ENCODE measurements at places on chromosomes 1 and 21.

DNA sequence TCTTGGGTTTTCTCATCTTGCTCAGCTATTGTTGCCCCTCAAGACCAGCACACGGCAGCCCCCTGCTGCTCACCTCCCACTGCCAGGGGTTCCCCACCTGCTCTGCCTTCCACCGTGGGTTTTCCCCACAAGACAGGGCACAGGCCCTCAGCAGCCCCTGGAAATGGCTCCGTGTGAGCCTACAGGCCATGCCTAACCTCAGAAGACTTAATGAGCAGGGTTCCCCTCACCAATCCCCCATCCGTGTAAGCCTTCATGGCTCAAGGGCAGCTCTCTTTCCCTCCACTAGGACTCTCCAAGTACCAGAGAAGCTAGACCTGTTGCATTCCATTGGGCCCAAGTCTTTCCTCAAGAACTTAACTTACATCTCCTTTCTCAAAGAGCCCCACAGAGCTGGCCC lies 18.4 kb upstream of the RCAN3 start:
- no peak for DNase-seq

DNA sequence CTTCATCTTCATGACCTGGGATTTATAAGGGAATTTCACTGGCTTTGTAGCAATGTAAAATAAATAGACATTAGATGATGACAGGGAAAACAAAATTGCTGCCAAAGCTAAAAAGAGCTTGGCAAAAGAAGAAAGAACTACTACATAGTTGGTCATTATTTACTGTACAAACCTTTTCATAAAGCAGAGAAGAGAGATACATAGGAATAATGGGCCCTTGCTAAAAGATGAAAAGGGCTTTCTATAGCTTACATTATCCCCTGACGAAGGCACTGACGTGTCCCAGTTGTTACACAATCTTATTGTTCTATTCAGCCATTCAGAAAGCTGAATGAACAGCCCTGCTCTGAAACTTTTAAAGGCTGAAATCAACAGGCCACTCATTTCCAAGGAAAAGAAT lies 57.1 kb downstream of the ZC3H11B start:
- DNase-seq = peak; percentile 11

- DNase-seq = no peak
Measured at GRCh38 chr1:106526650-106527049, 529.8 kb upstream of the PRMT6 start.

- no peak for DNase-seq
Measured at GRCh38 chr1:228076796-228077430, 5.6 kb upstream of the ARF1 start.

DNA sequence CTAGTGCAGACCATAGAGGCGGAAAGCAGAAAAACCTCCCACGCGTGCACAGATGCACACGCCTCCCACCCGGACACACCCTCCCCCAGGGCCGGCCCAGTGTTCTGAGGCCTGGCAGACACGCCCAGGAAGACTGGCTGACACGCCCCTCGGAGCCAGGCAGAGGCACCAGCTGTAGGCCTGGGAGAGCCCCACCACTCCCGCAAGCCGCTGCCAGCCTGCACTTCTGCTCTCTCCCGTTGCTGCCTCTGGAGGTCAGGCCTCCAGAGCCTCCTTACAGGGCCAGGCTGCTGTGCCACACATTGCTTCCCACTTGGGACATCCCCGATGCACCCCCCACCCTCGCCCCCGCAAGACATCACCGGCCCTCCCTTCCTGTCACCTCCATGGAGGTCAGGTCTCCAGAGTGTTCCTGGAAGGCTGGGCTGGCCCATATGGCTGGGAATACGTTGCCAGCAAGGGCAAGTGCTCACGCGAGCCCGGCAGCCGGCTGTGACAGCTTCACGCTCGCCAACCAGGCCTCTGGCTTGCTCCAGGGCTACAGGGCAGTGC lies 40.4 kb downstream of the CASZ1 start:
- peak; percentile 17 for DNase-seq

- no peak for DNase-seq
Measured at GRCh38 chr1:221606256-221606655, 135.6 kb downstream of the DUSP10 start.

DNA sequence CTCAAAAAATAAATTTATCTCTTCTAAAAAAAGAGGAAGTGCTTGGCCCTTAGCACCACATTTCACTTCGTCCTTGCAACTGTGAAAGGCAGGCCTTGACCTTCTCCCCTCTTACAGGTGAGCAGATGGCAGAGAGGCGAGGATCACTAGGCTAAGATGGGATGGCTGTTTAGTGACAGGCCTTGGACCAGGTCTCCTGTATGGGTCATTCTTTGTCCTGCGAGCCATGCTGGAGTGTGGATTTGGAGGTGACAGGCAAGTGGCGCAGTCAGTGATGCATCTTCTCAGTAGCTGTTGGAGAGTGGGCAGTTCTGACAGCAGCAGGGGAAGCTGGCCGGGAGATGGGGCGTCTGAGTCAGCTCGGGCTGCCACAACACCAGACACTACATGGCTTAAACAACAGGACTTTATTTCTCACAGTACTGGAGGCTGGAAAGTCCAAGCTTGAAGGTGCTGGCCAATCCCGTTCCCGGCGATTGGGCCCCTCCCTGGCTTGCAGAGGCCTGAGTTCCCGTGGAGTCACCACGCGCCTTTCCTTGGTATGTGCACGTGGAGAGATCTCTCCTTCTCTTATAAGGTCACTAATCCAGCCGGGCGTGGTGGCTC lies 16.5 kb downstream of the SLC27A3 start:
- peak; percentile 49 for DNase-seq

GRCh38 chr21:19853061-19853460 lies 1145.1 kb upstream of the NCAM2 start:
- no peak for DNase-seq

DNA sequence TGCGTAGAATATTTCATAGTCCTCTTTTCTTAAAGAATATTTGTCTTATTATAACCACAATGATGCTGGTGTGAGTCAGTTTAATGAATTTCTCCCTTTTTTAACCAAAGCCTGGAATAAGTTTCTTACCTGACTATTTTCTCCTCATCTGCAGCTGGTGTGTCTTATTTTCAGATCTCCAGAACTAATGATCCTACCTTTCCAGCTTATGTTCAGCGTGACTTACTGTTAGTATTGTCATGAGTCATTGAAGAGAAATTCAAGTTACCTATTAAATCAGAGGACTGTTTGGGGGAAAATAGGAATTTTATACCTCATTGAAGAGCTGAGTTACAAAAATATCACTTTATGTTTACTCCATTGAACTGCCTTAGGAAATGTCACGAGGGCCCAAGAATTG lies 482.1 kb downstream of the RWDD3 start:
- no peak for DNase-seq

DNA sequence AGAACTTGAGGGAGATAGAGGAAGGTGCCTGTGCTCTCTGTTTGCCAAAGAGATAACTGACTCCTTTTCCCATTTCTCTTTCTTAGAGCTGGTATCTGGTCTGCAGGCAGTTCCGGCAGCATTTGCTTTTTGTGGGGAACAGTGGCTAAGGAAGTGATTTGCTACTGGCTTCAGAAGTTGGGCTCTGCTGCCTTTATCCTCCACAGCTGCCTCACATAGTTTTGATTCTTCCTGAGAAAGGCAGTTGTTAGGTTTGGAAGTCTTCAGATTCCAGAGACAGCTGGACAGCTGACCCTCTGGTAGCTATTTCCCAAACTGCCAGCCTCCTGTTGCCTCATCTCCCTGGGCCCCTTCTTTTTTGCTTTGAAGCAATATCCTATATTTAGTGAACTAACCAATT lies 62.6 kb upstream of the MACF1 start:
- peak; percentile 87 for DNase-seq

- no peak for DNase-seq
Measured at GRCh38 chr1:183390561-183390960, 27.6 kb downstream of the NMNAT2 start.

- no peak for DNase-seq
Measured at GRCh38 chr1:156912861-156913808, 7.3 kb upstream of the LRRC71 start.

DNA sequence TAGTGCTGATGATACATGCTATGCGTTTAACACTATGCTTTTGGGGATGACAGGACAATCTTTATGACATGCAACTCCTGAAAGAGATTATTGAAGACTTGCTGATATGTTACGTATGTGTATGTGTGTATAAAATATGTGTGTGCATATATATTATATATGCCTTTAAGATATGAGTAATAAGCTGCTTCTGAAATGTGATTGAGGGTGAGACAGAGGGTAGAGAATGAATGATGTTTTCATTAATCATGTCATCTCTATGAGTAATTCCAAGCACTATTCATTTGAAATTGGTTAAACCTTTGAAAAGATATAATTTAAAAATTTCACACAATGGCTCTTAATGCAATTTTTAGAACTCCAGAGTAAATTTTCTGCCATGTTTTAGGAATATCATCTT lies 5.8 kb downstream of the BCL9 start:
- no peak for DNase-seq

GRCh38 chr1:172756024-172756423 lies 97.1 kb downstream of the FASLG start:
- no peak for DNase-seq

DNA sequence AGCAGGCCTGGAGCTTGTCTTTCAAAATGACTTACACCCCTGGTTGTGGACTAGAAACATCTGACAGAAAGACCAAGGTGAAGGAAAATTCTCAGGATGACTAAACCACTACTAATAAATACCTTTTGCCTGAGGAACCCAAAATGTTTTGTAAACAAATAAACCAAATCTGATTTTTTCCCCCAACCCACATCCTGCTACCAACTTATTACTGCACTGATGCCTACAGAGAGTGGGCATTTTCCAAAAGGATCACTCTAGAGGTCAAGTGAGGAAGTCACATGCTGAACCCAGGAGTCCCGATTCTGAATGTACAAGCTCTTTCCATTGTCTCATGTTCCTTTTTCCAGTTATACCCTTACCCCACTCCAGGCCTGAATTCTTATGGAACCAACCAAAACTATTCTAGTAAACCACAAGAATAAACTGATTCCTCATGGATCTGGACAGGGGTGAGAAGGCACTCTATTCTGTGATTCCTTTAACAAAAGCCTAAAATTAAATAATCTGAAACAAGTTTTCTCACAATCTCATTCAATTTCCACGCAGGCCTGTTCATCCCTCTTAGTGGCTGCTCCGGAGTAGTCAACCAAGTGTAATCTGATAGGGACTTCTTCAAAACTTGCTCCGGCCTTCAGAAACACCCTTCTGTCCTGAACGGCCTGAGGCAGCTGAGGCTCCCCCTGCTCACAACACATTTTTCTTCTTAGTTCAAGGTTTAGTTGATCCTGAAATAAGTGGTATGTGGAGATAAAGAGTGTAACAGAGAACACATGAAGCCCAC lies 1.4 kb downstream of the PI4KB start:
- DNase-seq = peak; percentile 52

GRCh38 chr1:113871597-113872113 lies at the start of gene PTPN22:
PTPN22 (minus strand) TSS chr1:113871712.
- DNase-seq = peak; percentile 42

GRCh38 chr1:17273096-17273495 lies 24.2 kb downstream of the PADI3 start:
- no peak for DNase-seq

- DNase-seq = no peak
Measured at GRCh38 chr1:10739589-10739988, 56.9 kb downstream of the CASZ1 start.

GRCh38 chr1:224880593-224881307 lies 48.7 kb upstream of the DNAH14 start:
- no peak for DNase-seq

DNA sequence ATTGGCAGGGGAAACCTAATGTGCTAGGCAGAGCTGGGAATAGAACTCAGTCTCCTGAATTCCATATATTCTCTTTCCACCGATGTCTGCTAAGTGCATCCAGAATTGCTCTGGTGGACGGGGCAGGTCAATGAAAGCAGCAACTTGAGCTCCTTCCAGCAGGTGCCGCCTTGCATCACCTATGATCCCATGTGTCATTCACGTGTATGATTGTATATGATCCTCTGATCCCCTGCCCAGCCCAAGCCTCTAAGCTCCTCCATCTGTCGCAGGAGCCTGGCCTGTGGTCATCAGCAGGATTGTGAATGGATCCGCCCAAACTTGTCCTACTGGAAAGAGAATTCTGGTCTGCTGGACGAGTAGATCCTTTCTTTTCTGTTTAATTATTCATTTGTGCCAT lies 13.1 kb downstream of the ACTA1 start:
- DNase-seq = no peak

- no peak for DNase-seq
Measured at GRCh38 chr1:238475712-238476111, 585.0 kb upstream of the ZP4 start.

DNA sequence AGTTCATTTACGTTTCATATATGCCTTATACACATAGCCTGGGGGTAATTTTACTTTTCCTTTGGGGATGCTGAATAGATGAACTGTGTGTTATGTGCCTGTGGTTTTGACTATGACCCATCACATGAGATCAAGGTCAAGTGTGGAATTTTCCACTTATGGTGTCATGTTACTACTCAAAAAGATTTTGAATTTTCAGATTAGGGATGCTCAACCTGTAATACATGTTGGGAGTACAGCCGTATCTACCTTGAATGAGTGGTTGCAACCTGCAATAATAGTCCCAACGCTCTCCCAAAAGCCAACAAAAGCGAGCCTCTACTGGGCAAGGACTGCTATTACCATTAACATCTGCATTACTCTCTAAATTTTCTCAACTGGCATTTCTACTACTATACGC lies 68.5 kb upstream of the SDC3 start:
- DNase-seq = peak; percentile 73

GRCh38 chr21:45322960-45323461 lies 35.3 kb upstream of the POFUT2 start:
- DNase-seq = peak; percentile 70

- DNase-seq = peak; percentile 78
Measured at GRCh38 chr1:1305300-1306069, 2.2 kb downstream of the ACAP3 start.

GRCh38 chr1:31423418-31423947 lies 10.5 kb downstream of the SERINC2 start:
- DNase-seq = no peak

GRCh38 chr1:44230796-44231195 lies 17.5 kb downstream of the DMAP1 start:
- no peak for DNase-seq

DNA sequence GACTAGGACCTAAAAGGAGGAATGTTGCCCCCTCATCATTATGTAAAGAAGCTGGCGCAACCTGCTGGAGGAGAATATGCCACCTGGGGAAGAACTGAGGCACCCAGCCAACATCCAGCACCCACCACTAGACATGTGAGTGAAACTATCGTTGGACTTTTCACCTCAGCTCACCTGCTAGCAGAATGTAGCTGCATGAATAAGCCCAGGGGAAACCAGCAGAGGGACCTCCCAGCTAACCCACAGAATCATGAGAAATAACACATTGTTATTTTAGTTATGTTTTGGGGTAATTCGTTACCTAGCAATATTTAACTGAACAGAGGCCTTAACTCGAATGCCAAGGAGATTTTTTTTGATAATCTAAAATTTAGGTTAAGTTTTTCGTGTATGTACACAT lies 542.5 kb upstream of the DAB1 start:
- DNase-seq = no peak

All from fibroblast of villous mesenchyme (primary cell).